Stimulated activated CD4-positive, alpha-beta T cell treated with anti-CD3 and anti-CD28 coated beads, Interleukin-4, amount 100 ng/mL, for 4 hours (primary cell): ENCODE measurements at places on chromosomes 5 and 9.

DNA sequence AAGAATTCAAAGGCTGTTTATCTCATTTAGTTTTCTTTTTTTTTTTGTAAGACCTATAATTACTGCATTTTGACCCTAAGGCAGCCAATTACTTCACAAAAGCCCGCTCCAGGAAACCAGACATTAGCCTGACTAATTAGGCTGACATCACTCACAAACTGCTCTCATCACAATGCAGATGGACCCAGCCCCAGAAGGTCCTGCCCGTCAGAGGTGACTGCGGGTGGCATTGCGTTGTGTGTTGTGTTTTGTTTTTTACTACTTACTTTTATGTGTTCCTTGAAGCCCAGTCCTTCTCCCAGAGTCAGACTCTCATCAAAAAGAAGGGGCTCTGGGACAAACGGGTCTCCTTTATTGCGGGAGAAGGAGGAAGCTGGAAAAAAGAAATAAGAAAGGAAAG is 172.2 kb downstream of the HSD17B3 start:
- DNase-seq: no peak

DNA sequence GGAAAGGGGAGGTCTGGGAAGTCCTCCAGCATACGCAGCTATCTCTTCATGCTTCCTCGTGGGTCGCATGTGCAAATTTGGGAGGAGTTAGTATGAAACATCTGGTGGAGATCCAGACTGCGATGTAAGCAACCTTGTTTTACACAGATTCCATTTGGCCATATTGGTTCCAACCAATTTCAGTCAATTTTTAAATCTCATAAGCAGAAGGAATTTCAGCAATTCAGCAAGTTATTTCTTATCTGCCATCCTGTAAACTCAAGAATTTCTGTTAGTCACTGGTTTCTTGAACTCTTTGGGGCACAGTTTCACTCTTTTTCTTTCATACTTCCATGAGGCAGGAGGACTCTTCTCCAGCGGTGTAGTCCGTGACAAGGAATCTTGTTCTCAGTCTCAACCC is 130.4 kb upstream of the CLINT1 start:
- no peak for DNase-seq

- DNase-seq: no peak
Measured at GRCh38 chr9:105363837-105364236, 84.0 kb upstream of the FSD1L start.

DNA sequence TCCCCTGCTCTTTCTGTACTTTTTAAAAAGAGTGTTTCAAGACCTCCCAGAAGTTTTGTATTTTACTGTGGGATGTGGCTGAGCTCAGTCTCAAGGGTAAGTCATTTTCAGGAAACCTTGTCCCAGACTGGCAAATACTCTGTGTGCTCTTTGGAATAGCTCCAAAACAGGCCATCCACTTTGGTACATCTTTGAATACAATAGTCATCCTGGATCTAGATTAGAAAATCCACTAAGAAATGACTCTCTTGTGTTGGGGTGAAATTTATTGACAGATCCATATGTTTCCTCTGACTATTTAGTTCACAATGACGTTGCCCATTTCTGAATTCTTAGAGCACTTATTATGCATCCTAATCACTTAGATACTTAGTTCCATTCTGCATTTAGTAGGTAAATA is 95.2 kb downstream of the PLCXD3 start:
- no peak for DNase-seq

DNA sequence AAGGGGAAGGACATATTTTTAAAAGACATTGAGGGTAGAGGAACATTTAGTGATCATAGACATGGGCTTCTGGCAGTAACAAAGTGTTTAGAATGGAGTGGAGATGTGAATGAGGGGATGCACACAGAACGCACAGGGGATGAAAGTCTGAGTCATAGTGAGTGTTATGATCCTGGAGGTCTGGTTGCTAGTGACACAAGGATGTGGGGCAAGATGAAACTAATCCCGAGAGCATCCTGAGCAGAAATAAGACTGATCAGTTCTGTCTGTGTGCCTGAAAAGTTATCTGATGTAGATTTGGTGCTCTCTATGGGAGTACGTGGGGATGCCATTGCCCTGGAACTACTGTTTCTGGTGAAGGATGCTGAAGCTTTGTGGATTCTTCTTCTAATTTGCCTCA is 141.1 kb downstream of the CHSY3 start:
- DNase-seq: no peak

DNA sequence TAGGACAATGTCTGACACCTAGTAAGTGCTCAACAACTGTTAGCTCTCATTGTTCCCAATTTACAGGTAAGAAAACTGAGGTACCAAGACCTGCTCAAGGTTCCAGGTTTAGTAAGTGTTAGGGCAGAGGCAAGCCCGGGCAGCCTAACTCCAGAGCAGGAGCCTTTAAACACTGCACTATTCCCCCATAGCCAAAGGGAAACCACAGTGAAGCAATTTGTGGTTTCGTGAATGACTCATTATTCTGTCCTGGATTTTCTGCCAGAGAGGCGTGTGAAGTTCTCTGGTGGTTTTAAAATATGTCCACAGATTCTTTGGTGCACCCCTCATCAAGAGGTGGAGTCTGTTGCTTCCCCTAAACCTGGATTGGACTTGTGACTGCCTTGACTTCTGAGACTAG is 1.0 kb upstream of the MCC start:
- DNase-seq: no peak

DNA sequence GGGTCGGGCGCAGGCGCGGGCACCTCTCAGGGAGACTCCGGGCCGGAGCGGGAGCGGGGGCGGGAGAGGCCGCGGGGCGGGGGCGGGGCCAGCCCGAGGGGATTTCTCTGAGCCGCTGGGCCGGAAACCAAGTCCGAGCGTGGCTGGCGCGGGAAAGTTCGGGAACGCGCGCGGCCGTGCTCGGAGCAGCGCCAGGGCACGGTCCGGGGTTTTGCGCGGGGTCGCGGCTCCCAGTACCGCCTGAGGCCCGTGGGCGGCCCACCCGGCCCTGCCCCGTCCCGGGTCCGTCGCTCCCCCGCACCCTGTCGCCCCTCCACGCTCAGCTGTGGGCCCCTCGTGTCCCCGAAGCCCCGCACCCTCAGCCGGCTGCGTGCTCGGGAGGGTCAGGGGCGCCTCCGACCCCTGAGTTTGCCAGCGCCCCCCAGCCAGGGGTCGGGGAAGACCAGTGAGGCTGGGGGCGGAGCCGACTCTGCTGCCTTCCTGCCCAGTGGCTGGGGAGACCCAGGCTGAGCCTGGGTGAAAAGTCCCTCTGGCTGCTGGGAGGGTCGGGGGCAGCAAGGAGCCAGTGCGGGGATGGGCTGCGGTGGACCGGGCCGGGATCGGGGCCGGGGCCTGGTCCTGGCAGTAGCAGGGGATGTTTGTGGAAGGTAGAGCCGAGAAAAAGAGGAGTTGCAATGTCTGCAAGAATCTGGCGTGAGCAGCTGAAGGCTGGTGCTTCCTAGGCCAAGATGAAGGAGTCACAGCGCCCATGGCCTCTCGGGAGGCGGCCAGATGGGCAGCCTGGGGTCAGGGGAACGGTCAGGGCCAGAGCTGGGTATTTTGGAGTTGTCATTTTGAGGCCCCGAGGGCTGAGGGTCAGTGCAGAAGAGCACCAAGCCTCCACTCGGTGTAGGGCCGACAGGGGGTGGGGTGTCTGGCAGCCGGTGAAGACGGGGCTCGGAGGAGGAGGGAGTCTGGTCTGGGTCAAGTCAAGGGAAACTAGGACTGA is 588 bp downstream of the TRAF2 start:
- no peak for DNase-seq

GRCh38 chr5:3684118-3684517 is 88.5 kb downstream of the IRX1 start:
- DNase-seq: no peak

- no peak for DNase-seq
Measured at GRCh38 chr9:10534850-10535249, 78.0 kb downstream of the PTPRD start.

DNA sequence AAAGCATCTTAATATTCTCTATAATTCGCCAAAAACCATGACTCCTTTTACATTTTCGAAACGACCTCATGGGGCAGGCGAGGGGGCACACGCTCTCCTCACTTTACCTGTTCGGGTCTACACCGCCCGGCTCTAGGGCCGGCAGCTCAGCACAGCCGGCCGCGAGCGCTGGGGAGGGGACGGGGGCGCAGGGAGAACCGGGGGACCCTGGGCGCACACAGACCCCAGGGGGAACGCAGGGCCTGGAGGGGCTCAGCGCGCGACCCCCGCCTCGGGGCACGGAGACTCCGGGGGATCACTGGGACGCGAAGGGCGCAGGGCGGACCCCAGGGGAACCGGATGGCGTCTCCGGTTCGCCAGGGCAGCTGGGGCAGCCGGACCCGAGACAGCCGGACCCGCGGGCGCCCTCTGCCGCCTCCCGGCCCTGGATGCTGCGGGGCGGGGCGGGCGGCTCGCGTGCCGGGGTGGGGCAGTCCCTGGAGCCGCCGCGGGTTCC is at the start of gene AHRR:
AHRR (plus strand) TSS at position 485 of the 496 bp plus-strand sequence. CDS start 22,189 bp downstream, outside the sequence.
- no peak for DNase-seq

DNA sequence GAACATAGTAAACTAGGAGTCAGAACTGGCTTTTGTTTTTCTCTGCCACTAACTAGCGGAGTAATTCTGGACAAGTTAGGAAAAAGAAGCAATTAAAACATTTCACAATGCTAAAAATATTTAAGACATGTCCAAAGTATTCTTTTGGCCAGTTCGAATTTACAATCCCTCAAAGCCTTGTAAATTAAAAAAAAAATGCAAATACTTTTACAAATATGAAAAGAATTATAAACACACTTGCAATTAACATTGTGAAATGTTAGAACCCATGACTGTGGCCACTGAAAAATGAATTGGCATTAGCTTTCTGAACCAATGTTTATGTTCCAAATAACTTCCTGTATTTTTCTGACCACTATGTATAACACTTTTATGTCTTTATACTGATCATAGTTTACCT is 2.2 kb downstream of the RAD1 start:
- DNase-seq: no peak

DNA sequence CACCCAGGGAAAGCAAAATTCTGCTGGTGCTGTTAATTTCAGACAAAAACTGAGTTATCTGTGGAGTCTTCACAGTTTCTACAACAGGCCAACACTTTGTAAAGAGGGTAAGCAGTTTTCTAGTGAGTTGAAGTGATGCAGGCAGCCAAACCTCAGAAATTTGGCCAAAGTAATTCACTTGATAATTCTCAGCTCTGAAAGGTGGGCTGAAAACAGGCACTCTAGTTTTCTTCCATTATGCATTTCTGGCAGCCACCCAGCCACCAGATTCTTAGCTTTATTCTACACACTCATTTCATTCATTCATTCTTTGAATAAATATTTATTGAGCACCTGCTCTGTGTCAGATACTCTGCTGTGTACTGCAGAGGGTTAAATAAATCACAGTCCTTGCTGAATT is 184.2 kb downstream of the RAB3C start:
- DNase-seq: no peak

- DNase-seq: no peak
Measured at GRCh38 chr5:20434786-20435185, 446.8 kb upstream of the CDH18 start.
